ENCODE measurements at places on chromosomes 16 and 17. TPM values are rescaled to one million over a fixed set of nuclear protein-coding genes. Genes with fewer than 3 reads are reported as not detected.

Gene TRPV3
- total RNA-seq: 0.30 TPM

Gene PRDM7
- 0.02 TPM for total RNA-seq

Gene SLC52A1
- 0.74 TPM for total RNA-seq

Gene COX10
- 18.1 TPM for total RNA-seq

Gene USP43
- 4.1 TPM for total RNA-seq

Gene RNF166
- 11.7 TPM for total RNA-seq

Gene TMC5
- 6.8 TPM for total RNA-seq

Gene ADAD2
- total RNA-seq: not detected

Gene C17orf67
- total RNA-seq: 1.3 TPM

Gene RSAD1
- total RNA-seq: 33.7 TPM

Gene NAA60
- 46.2 TPM for total RNA-seq

Gene ZNF267
- 6.9 TPM for total RNA-seq
